ENCODE measurements at places on chromosomes 5 and 9.

- peak; percentile 47 for DNase-seq
Measured at GRCh38 chr5:157342822-157343402, 77.0 kb downstream of the CYFIP2 start.

- peak; percentile 59 for DNase-seq
Measured at GRCh38 chr9:37327553-37327952, 94.9 kb upstream of the GRHPR start.

GRCh38 chr5:124920909-124921666, 174.6 kb upstream of the ZNF608 start:
- DNase-seq, result peak; percentile 90

- no peak for DNase-seq
Measured at GRCh38 chr5:128762661-128763306, 202.5 kb upstream of the SLC27A6 start.

DNA sequence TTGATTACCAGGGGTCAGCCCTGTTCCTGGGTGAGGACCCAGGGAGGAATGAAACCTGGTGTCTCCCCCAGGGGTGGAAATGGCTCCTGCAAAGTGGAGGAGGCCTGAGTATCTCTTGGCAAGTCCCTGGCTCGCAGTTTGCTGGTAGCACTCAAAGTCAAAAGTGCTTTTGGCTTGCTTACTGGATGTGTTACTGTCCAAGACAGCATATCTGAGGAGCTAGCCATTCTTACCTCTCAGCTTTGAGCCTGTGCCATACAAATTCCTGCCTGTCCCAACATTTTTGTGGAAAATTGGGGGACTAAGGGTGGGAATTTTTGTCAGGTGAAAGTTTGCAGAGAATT, 9.9 kb downstream of the ZNF618 start:
- no peak for DNase-seq

DNA sequence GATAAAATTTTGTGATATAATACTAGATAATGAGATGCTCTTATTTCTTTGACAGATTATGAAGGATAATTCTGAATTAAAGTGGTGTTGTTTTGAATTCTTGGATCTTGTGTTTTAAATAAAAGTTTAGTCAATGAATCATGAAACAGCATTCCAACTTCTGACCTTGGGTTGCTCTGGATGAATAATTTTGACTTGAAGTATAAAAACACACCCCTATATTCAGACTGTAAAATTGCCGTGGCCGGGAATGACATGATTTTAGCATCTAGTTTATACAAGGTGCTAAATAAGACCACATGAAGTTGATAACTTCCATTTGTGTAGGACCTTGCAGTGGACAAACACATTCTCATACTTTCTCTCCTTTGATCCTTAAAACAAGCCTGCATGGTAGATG, 67.2 kb upstream of the DAP start:
- DNase-seq, result no peak

- DNase-seq, result no peak
Measured at GRCh38 chr9:121839726-121840500, 188.5 kb downstream of the DAB2IP start.

DNA sequence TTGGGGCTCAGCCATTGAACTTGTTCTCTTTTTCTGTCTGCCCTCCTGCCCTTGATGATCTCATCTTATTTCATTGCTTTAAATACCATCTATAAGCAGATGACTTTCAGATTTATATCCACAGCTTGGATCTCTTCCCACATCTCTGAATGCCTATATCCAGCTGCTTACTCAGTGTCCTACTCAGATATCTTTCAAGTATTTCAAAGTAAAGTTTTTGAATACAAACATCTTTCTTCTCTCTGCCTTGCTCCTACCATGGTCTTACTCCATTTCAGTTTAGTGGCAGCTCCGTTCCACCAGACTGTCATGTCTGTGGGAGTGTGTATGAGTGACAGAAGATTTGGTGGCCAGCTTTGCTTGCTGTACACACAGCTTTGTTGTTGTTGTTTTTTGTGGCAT, 59.7 kb downstream of the ERBIN start:
- no peak for DNase-seq

DNA sequence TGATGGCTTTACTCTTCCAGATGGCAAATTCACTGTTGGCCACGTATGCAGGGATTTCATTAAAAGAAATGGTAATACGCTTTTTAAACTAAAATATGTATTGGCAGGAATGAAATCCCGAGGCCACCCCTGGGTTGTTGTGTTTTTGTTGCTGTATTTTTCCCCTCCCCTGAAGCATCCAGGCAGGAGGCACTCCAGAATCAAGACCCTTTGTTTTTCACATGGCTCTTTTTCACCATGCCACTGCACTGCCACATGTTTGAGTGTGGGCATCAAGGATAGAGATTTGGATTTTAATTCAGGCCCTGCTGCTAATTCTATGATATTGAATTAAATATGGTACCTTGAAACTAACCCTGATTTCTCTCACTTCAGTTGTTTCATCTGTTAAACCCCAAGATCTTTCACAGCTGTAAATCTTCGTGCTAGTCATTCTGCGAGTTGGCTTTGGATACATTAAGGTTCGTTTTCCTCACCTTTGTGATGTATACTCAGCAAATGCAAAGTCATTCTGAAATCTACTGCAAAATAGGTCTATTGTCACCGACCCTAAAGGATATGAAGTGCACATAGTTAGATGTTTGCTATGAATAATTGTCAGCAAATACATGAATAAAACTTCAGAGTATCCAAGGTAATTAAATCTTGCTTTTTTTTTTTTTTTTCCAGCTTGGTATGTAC, 533.4 kb downstream of the PTPRD start:
- no peak for DNase-seq

DNA sequence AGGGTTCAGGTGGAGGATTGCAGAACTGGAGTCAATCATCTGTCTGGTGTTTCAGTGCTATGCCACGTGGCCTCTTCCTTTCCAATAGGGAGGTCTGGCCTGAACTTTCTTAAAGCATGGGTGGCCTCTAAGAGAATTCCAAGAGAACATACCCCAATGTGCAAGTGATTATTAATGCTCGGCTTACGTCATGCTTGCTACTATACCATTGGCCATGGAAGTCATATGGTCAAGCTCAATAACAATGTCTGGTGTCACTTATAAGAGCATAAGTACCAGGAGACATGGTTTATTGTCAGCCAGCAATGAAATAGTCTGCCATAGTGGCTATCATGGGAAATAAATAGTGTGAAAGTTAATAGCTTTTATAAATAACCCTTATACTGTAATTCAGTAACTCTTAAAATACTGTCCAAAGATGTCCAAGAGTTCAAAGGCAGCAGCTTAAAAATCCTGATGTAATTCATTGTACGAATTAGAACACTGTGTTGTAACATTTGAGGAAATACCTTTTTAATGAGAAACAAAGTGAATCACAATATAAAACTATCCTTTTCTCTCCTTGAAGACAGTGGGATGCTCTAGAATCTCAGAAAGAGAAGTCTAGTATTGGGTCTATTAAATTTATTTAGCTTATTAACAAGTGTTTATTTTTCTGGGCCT, 355.4 kb upstream of the PRR16 start:
- DNase-seq, result no peak

DNA sequence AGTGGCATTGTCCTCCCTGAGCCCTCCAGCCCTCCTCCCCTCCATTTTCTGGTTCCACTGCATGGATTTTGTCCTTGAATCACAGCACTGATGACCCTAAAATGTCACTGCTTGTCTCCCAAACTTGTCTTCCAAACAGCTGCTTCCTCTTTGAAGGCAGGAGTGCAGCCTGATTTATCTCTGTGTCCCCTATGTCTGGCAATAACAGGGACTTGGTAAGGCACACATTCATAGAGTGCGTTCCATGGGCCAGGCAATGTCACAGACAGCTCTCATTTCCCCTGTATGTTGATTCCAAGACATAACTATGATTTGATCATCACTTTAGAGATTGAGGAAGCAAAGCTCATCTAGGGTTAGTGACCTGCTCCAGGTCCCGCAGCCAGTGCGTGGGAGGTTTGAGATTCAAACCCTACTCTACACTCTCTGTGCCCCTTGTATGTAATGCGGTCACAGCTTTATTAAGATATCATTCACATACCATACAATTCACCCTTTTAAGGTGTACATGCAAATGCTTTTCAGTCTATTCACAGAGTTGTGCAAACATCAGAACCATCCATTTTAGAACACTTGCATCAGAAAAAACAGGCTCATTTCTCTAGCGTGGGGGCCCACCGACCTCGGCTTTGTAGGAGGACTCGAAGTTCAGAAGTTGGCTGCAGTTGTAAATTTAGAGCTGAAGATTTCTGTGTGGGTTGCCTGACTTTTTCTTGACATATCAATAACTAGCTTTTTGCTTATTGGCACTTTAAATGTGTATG, 28.4 kb upstream of the BOD1 start:
- DNase-seq, result no peak

DNA sequence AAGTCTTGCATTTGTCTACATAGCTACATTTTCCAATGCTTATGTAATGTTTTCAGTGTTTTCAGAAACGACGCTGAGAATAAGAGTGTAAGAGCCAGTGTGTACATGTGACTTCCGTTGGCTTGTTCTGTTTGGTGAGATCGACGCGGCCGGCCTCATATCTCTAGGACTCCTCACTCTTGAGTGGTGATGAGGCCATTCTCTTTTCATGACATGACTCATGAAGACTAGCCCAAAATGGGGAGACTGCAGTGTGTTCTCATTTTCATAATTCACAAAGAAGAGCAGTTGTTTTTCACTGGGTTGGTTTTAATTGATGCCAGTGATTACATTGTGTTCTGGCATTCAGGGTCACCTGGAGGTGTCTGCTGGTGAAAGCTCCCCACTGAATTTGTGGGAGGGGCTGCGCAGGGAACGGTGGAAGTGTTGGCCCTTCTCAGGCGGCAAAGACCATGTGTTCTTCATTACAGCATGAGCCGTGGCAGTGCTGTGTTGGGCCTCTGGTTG, 131.5 kb upstream of the OTULINL start:
- DNase-seq, result no peak

- no peak for DNase-seq
Measured at GRCh38 chr9:68507806-68508145, 32.9 kb downstream of the TMEM252 start.

DNA sequence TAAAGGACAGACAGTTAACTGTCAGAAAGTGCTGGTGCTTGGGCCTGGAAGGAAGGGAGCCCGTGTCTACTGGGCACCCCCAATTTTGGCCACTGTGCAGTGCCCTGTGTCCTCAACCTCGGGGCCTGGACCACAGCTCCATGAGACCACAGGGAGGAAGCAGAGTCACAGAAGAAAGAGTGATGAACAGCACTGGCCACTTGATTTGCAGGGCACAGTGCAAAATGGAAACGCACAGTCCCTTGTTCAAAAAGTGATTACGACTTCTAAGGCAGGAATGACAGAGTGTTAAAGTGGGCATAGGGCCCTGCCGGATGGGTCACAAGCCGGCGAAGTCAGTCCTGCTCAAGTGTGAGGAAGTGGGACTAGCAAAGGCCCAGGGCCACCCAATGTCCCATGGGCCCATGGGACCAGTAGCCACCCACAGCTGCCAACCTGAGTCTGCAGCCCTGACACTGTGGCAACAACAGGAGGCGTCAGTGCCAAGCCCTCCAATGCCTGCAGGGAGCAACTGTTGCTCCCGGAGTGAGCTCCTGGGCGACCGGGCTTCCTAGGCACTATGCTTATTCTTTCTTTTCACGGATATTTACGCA, 85.4 kb downstream of the ADAMTS2 start:
- DNase-seq, result no peak

GRCh38 chr9:89465001-89465451, 32.9 kb downstream of the SEMA4D start:
- DNase-seq, result no peak

DNA sequence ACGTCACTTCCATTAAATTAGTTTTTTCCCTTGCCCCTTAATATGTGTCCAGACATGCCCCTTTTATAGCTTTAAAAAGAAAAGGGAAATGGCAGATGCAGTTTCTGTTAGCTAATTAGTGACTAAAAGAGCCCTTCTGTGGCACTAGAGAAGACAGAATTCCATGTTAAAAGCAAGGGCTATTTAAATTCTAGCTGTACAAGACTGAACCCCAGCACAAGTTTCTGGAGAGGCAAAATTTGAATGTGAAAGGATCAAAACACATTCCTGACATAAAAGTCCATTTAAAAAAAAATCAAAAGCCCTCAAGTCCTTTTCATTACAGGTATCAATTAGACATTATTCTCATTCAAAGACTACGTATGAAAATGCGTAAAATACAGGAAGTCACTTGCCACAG, 78.7 kb downstream of the HAPLN1 start:
- DNase-seq, result no peak

DNA sequence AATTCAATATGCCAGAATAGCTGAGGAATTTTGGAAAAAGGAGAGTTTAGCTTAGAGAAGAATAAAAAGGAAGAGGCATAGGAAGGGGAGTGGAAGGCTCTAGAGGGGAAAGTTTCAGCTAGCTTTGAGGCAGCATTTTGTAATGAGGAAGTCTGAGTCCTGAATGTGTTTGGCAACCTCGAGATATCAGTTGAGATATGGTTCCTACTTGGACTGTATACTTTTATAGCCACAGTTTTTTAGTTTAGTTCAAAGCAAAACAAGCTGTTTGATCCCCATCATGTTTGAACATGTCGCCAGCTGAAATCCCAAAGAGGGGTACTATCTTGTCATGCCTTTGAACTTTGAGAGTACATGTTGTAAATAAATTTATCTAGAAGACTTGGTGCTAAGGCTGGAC, 559.0 kb upstream of the FTMT start:
- DNase-seq, result no peak

DNA sequence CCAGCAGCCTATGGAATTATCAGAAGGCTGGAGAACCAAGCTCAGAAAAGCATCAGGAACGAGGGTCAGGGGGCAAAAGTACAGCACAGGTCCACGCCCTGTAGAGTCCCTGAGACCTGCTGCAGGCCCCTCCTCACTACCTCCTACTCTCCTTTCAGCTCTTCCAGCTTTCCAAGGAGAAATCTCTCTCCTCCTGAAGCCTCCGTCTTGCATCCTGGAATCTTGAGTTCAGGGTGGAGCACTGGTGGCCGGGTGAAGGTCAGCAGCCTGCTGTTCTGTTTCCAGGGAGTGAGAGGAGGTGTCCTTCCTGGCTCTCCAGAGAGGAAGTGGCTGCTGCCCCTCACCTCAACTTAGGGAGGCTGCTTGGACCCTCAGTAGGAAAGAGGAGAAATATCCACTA, 342.3 kb downstream of the ZSWIM6 start:
- DNase-seq, result no peak

DNA sequence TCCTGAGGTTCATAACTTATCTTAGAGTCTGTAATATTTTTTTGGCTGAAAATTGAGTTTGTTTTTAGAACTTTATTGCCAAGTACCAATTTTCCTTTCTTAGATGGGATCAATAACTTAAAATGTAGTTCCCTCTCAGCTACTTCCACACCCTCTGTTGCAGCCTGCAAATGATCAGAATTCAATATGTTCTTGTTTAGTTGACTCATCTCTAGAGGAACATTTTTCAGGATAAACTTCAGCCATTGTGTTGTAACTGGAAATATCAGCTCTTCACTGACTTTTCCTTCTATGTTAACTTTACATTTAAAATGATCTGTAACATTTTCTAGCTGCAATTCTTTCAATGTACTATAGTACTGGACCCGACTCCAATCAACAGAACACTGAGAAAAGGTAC, 115.7 kb downstream of the ESM1 start:
- no peak for DNase-seq
